D721Med (cell line): ENCODE measurements at places on chromosomes 11 and 22.

DNA sequence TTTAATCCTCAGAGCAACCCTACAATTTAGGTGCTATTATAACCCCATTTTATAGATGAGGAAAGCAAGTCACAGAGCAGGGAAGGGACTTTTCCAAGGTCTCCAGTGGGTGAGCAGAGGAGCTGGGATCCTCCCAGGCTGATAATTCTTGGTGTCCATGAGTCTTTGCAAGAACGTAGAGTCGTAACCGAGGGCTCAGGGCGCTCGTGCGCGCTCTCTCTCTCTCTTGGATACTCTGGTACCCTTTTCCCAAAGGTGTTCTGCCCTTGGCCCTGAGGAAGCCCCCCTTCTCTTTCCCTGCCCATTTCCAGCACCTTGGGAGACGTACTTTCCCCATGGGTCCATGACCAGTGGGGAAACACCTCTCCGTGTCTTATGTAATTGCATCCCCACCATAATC is 5.2 kb upstream of the ZP1 start:
- no peak for DNase-seq

- no peak for DNase-seq
These were observed 9.6 kb upstream of the C1QTNF6 start for GRCh38 chr22:37197451-37198257.

DNA sequence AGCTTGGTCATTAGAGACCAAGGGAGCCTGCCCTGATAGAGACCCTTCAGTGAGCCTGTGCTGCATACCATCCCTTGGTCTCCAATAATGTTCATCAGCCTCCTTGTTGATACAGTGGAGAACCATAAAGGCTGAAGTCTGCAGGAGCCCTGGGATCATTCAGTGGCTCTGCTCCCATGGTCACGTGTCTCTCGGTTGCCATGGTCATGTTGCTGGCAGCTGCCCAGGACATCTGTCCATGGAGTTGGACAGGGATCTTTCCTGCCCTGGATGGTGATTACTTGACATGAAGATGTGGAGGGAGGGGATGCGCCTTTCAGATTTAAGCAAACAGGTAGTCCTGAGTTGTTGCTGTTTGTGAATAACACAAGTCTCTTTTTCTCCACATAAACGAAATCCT is 38.2 kb downstream of the CYB5R2 start:
- no peak for DNase-seq

DNA sequence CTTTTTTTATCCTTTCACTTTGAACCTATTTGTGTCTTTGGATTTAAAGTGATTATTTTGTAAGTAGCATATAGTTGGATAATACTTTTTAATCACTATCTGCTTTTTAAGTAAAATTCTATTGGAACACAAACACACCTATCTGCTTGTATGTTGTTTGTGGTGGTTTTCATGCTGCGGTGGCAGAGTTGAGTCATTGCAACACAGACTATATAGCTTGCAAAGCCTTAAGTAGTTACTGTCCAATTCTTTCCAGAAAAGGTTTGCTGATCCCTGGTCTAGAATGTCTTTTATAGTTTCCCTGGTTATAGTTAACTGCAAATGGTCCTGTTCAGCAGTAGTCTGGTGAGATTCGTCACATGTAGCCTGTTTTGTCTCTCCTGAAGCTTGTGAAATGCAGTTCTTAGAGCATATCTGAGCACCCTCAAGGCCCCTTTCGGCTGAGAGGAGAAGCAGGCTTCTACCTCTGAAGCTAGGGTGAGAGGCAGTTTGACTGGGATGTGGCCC is 21.5 kb downstream of the SHANK3 start:
- no peak for DNase-seq

DNA sequence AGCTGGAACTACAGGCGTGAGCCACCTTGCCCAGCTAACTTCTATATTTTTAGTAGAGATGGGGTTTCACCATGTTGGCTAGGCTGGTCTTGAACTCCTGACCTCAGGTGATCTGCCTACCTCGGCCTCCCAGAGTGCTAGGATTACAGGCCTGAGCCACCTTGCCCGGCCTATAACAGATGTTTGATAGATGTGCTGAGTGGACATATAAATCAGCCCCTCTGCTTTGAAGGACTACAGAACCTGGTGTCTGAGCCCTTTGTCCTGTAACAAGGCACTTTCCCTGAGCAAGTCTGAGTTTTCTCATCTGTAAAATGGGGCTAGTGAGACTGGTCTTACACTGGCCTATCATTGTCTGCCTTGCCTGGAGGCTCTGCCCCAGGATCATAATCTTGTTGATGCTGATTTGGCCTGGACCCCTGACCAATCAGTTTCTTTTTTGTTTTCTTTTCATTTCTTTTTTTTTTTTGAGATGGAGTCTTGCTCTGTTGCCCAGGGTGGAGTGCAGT is 7.0 kb downstream of the RIN1 start:
- DNase-seq = no peak

- no peak for DNase-seq
These were observed 221.2 kb upstream of the B3GAT1 start for GRCh38 chr11:134633276-134633675.

- DNase-seq = no peak
These were observed 246.9 kb downstream of the OPCML start for GRCh38 chr11:133285359-133285758.

DNA sequence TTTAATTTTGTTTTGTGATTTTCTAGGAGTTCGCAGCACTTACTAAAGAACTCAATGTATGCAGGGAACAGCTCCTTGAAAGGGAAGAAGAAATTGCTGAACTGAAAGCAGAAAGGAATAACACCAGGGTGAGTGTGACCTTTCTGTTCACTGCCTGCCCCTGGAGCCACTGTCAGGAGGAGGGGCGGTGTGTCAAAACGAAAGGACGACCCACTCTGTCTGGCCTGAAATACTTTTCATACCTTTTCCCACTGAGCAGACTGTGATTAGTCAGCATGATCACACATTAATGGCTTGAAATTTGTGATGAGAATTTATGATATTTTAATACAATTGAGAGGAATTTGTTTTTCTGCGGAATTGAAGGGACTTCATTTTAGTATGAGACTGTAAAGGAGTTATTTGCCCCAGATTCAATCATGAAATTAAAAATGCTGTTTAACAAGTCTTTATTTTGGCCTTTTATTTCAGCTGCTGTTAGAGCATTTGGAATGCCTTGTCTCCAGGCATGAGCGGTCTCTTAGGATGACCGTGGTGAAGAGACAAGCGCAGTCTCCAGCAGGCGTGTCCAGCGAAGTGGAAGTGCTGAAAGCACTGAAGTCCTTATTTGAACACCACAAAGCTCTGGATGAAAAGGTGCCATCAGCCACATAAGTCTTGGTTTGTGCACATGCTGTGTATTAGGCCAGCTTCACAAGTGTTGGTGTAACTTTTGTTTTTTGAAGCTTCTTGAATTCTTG is 54.1 kb downstream of the PPFIA1 start:
- DNase-seq = no peak

- DNase-seq = no peak
These were observed 92.4 kb downstream of the JRKL start for GRCh38 chr11:96482193-96482592.

DNA sequence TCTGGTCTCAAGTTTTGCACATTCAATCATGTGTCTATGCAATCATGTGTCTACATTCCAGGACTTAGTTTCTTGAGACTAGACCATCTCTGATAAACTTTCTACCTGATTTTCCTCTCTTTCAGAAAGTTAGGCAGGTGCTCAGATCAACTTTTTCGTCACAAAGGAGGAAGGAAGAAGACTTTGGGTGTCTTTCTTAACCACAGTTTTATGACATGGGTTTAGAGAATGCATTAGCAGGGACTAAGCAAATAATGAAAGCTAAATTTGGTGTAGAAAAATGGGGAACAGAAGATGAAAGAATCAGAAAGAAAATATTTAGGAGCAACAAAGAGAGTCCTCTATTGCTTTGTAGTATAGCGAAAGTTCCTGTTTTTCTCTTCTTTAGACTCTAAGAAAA is 7.7 kb upstream of the GLYATL1B start:
- no peak for DNase-seq

- DNase-seq = no peak
These were observed 454 bp downstream of the TMEM218 start for GRCh38 chr11:125111001-125111342.

- no peak for DNase-seq
These were observed 61.0 kb upstream of the PLET1 start for GRCh38 chr11:112321501-112322172.

GRCh38 chr11:17352950-17353820 is 1.6 kb downstream of the NCR3LG1 start:
- DNase-seq = peak; percentile 36
